ENCODE measurements at places on chromosomes 6 and 20.

- DNase-seq: no peak
Measured at GRCh38 chr6:40681622-40682021, 94.5 kb upstream of the LRFN2 start.

GRCh38 chr20:34213213-34213612 lies 28.0 kb upstream of the ASIP start:
- no peak for DNase-seq

- DNase-seq: no peak
Measured at GRCh38 chr20:39553120-39553519, 591.0 kb downstream of the DHX35 start.

DNA sequence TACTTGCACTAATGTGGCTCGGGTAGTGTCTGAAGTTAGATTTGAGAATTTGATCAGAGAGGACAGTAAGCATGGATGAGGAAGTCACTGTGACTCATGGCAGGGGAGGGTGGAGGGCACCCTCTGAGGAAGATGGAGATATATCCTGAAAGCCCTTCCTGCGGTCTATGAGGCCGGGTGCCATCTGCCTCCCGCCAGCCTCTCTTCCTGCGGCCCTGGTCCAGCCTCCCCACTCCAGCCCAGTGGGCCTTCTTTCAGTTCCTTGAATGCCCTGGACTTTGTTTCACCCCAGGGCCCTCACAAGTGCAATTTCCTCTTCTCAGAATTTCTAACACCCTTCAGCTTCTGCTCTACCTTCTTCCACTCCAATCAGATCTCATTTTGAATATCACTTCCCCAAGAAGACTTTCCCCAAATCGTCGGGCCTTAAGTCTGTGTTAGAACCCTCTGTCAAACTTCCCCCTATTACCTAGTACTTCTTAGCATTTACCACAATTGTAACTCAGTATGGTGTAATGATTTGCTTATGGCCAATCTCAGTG lies 20.2 kb upstream of the TNFAIP3 start:
- DNase-seq: no peak

DNA sequence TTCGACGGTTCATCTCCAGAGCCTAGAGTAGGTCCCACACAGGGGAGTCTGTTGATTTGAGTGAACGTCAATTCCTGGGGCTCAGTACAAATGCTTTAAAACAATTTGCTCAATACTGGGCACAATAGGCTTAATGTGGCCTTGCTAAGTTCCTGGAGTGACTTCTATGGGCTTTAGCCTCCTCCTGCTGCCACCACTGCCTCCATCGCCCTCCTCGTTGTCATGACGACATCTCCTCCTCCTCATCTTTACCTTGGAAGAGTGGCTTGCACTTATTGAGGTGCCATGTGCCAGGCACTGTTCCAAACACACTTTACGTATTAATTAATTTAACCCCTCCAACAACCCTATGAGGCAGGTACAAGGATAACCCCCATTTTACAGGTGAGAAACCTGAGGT lies 11.8 kb upstream of the ZMYND8 start:
- no peak for DNase-seq

DNA sequence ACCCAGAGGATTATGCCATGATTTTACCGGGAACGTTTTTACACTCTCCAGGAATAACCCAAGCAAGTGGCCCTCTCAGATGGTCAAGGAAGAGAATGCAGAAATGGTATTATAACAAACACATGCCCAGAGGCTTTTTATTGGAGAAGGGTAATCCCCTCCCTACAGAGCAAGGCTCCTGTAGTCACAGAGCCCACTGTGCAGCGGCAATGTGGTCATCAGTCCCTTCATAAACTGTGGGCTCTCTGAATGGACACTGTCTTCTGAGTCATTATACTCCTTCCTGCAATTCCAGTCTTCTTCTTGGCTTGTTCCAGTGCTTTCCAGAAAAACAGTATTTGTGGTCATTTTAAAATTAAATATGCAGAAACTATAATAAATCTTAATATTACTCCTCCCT lies 74.7 kb downstream of the LAMA4 start:
- DNase-seq: no peak

DNA sequence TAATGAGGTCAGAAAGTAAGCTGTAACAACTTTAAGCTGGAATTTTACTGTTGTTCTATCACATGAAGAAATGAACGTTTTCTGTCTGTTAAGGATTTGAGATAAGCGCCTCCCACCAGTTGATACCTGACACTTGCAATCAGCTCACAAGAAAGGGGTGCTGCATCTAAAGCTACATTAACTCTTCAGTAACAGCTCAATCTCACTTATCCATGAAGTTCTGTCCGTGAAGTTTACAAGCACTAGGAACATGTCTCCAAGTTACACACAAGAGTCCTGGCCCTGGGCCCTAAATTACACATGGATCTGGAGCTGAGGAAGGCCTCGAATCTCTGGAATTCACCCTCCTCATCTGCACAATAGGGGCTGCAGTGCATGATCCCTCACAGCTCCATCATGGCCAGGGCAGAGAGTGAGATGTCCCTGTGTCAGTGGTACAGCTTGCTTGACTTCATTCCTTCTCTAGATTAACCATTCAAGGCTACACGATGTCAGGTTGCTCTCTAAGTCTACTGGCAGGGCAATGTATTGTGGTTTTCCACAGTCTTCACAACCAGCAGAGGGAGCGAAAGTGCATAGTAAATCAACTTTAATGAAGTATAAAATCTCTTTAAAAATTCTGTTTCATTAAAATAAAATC lies 182.4 kb upstream of the MCHR2 start:
- no peak for DNase-seq

DNA sequence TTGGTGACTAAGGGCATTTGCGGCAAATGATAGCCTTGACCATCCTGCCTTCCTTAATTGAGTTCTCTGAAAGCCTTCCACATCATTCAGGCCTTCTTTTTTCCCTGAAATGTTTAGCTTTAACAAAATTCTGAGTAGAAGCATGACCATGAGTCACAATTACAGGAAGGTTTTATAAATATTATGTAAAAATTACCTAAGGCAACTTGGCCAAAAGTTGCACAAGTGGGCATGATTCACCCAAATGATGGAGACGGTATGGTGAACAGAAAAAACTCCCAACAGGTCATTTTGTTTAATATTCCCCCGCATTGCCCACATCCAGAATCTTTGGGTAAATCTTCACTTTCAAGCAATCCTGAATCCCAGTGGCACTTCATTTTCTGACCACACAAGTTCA lies 37.0 kb downstream of the MC3R start:
- DNase-seq: no peak

GRCh38 chr6:158013904-158014504 lies 32.3 kb downstream of the SYNJ2 start:
- DNase-seq: no peak

DNA sequence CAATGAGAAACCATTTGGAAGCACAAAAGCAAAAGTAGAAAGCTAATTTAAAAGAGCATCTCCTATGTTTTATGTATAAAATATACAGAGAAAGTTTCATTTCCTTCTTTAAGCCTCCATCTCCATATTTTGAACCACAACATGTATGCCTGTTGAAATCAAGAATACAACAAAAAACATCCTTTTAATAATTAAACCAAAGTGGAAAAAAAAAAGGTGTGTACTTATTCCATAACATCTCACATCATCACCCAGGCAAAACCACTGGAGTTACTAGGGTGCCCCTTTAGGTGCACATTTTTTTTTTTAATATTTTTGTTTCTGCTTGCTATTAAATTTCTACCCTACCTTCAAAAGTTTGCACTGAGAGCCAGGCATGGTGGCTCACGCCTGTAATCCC lies 43.0 kb downstream of the EDN1 start:
- DNase-seq: no peak

GRCh38 chr6:11043378-11043960 lies 636 bp downstream of the ELOVL2 start:
- no peak for DNase-seq

- DNase-seq: no peak
Measured at GRCh38 chr6:105321207-105321606, 81.7 kb downstream of the PREP start.

- DNase-seq: no peak
Measured at GRCh38 chr20:46746956-46747526, 37.6 kb downstream of the SLC2A10 start.

DNA sequence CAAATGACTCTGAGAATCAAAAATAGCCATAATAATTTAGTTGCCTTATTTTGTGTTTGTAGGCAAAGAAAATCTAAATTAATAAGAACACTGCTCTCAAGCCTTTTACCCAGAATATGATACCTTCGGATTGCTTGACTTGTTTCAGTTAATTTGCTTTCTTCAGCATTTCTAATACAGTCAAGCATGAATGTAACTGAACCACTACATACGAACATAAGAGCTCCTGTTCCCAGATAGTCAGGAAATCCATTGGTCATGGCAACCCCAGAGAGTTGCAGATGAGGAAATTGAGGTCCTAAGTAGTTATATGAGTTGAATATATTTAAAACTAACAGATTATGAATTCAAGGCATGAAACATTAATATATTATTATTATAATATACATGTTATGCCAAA lies 2.9 kb downstream of the FRK start:
- peak; percentile 16 for DNase-seq

DNA sequence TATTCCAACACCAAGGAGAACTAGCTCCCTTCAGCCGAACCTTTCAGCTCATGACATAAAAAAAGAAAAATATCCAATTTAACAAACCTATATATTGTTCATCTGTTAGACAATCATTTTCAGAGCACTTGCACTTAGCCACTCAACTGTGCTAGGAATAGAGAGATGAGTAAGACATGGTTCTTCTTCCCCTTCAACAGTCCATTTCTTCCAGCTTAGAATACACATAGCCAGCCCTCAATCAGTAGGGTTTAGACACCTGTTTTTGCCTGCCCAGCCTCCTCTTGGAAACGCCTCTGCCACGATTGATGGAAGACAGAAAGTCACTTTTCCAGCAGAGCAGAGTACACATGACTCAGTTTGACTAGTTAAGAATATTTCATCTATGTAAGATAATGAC lies 21.8 kb downstream of the ADNP start:
- DNase-seq: no peak

DNA sequence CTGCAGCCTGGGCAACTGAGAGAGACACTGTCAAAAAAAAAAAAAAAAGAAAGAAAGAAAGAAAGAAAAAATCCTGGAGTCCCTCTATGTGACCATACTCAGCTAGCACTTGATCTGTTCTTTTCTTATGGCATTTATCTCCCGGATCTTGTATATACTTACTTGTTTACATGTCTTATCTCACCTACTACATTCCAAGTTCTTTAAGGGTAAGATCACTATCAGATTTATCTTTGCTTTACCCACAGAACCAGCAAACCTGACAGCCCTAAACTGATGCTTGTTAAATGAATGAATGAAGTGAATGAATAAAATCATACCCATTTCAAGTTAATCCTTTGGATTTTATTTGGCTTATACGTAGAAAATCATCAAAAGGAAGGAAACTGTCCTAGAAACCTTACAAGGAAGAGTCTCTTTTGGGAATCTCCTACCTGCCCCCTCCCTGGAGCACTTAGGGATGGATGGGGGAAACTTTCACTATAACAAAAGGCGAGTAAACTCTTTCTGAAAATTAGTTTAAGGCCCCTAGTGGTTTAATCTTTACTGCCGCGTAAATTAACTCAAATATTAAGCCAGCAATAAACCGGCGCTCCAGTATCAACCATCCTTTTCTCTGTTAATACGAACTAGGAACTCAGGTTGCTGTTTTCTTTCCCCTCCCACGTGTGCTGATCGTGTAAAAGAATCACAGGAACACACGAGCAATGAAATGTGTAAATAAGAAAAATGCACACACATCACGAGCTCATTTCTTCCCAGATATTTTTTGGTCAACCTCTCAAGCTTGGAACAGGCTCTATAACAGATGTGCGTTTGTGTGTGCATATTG lies 1.3 kb upstream of the UTRN start:
- DNase-seq: no peak

- DNase-seq: no peak
Measured at GRCh38 chr6:161186173-161186769, 87.6 kb downstream of the AGPAT4 start.

- DNase-seq: no peak
Measured at GRCh38 chr6:137926207-137926731, 59.2 kb downstream of the TNFAIP3 start.

DNA sequence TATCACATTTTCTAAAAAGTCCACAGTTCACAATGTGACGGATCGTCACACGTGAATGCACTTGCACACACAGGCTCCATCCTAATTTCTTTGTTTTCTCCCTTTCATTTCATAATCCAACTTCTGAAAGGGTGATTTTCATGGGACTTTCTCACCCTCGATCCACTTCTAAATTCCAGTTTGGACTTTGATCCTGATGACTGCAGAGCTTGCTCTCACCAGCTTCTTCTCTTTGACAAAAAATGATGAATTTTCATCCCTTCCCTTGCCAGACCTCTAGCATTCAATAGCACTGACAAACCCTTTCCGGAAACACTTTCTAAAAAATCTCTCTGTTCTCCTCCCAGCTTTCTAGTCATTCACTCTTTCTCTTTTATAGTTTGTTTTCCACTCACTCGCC lies 341.2 kb downstream of the SYNE1 start:
- no peak for DNase-seq

GRCh38 chr6:40444312-40444711 lies 142.9 kb downstream of the LRFN2 start:
- no peak for DNase-seq

GRCh38 chr6:152124429-152125074 lies 317.1 kb downstream of the ESR1 start:
- DNase-seq: no peak

DNA sequence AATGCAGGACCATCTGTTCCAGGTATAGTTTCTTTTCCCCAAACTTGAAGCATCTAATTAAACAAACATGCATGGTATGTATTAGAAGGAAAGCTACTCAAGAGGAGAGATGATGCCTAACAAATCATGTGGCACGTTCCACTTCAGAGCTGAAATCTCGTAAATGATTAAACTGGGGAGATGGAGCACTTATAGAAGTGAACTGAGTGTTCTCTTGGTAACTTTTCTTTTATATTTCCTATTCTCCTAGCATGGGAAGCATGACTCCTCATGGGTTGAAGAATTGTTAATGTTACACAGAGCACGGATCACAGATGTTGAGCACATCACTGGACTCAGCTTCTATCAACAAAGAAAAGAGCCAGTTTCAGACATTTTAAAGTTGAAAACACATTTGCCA lies 61.1 kb downstream of the CCN2 start:
- no peak for DNase-seq

DNA sequence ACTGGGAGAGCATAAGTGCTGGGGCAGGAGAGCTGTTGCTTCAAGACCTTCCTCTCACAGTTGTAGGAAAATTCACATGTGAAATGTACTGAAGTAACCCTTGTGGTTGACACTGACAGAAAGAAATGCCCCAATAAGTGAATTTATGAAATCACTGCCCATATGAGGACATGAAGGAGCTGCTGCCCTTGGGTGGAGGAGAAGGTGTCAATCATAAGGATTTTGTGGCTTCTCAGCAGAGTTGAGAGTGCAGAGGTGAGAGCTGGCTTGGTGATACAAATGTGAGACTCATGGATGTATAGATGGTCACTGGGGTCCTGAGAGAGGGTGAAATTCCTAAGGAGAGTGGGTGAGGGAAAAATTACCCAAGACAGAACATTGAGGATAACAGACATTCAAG lies 33.9 kb upstream of the CMTR1 start:
- no peak for DNase-seq

- no peak for DNase-seq
Measured at GRCh38 chr20:47108994-47109393, 214.4 kb downstream of the EYA2 start.
